ENCODE measurements at places on chromosomes 16 and 17.

- DNase-seq = no peak
Measured at GRCh38 chr16:81384006-81384405, 60.6 kb upstream of the CMIP start.

DNA sequence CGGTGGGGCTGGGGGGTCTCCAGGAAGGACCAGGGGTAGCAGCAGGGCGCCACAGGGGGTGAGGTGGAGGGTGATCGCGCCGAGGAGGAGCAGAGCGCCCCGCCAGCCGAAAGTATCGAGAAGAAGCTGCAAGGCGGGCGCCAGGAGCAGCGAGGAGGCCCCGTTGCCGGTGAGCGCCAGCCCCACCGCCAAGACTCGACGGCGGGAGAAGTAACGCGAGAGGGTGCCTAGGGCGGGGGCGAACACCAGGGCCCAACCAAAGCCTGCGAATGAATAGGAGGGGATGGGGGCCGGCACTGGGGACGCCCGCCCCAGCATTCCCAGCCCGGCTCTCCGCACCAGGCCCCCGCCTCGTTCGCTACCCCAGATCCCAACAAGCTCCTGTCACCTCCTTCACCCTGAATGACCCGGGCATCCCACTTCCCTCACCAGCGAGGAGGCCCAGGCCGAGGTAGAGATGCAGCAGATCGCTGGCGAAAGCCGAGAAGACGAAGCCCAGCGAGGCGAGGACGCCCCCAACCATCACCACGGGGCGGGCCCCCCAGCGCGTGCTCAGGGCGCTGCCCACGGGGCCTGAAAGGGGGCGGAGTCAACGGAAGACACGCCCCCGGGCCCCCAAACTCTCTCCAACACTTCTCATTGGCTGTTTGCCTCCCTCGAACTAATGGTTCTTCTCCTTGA, 1.3 kb downstream of the SLC16A11 start:
- no peak for DNase-seq

DNA sequence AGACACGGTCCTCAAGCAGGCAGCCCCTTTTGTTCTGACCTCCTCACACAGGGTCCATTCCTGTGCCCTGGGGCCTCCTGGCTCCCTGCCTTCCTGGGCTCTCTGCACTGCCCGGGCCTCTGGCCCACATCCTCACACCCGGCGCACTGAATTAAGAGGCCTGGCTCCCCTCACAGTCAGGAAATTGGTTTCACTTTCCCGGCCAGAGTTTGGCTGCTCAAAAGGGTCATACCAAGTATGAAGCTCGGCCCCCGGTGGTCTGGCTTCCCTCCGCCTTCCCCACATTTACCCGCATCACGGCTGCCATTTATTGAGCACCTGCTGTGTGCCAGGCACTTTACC, 220.0 kb downstream of the NTN1 start:
- no peak for DNase-seq

DNA sequence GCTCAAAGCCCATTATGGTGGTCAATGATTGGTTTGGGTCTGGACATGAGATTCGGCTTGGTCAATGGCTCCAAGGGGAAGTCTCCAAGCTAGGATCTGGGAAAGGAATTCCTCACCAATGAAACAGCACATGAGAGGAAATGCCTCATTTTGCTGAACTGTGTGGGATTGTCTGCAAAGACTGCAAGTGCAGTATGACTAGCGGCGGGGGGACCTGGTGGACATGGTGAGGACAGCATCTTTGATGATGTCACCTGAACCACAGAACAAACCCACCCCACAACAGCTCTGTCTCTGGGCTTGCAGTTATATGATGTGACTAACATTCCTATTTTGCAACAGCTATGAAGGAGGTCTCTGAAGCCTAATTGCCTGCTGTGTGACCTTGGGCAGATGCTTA, 50.6 kb upstream of the NKD1 start:
- no peak for DNase-seq
